ENCODE measurements at places on chromosomes 3 and 15.

- no peak for DNase-seq
These were observed 62.1 kb upstream of the CCDC54 start for GRCh38 chr3:107315141-107315540.

DNA sequence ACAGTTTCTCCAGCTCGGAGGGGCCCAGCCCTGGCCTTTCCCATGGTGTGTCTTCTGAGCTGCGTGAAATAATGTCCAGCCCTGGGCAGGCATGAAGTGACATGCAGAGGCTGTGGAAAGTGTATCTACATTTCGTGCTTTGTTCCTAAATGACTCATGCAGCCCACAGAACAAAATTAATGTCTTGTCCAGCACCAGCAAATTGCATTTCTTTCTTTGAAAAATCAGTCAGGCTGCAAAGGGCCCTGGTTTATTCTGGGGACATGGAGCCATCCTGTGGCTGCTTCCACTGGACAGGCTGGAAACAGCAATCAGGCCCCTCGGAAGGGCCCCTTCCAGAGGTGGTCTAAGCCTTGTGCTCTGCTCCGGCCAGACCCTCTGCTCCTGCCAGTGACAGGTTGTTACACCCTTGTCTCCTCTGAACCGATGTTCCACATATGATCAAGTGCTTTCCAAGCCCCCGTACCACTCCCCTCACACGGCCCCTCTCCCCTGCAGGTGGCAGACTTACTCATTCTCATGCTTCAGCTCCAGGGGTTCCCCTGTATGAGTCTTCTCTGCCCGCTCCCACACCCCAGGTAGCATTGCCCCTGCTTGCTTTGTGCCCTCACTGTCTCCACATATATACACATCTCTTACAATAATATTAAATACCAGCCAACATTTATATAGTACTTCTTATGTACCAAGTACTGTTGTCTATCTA, 33.7 kb downstream of the CRYGS start:
- no peak for DNase-seq

DNA sequence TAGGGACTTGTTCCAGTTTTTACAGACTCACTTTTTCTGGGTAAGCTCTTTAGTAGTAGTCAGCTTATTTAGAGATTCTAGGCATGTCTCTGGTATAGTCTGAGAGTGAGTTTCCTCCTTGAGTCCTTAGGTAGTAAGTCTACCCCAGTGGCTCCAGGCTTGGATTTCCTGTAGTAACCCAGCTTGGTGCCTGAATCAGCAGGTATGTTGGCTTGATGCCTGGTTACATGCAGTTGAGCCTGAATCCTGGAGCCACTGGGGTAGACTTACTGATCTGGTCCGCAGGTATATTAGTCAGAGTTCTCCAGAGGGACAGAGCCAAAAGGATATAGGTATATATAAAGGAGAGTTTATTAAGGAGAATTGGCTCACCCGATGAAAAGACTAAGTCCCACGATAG, 85.8 kb upstream of the RBMS3 start:
- DNase-seq, result no peak

DNA sequence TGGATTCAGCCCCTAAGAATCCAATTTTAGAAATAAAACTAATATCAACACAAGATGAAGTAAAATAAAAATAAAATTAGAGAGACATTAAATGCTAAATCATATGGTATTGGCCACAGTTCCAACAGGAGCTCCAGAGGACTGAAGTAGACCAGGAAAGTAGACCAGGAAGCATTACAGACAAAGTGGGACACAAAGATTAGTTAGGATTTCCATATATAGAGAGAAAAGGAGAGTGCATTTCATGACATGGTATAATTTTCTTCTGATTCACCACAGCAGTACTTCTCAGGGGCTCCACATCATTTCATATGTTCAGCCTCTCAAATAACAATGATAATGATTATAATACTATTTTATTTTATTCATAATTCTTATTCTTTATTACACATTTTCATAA, 18.3 kb downstream of the FGF7 start:
- no peak for DNase-seq

GRCh38 chr15:58517252-58517681, 85.5 kb downstream of the LIPC start:
- no peak for DNase-seq

DNA sequence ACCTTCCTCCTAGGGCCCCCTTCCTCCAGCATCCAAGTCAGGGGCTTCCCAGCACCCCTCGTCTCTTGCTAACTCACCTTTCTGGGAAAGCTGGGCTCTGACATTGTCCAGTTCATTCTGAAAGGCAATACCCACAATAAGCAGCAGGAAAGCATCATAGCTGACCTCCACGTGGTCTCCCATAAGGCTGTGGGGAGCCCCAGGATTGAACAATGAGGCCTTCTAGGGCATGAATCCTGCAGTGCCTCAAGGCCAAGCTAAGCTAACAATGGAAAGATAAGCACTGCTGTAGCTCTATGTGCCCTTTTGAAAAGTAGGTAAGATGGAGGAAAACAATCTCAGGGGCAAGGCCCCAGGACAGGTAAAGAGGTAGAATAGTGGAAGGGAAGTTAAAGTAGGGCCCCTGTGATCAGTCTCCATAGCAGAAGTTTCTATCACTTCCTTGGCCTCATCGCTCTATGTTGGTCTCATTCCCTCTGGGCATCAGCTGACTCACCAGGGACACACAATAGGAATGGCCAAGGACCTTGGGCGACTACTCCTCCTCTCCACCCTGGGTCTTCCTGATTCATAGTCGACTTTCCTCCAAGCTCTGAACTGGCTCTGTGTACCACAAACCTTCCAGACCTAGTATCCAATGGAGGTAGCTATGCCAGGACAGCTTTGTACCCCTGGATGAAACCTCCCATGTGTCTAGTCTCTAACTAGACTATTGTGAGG, 11.7 kb downstream of the TRAIP start:
- DNase-seq, result no peak

GRCh38 chr3:18008706-18009368, 266.4 kb upstream of the TBC1D5 start:
- DNase-seq, result no peak

DNA sequence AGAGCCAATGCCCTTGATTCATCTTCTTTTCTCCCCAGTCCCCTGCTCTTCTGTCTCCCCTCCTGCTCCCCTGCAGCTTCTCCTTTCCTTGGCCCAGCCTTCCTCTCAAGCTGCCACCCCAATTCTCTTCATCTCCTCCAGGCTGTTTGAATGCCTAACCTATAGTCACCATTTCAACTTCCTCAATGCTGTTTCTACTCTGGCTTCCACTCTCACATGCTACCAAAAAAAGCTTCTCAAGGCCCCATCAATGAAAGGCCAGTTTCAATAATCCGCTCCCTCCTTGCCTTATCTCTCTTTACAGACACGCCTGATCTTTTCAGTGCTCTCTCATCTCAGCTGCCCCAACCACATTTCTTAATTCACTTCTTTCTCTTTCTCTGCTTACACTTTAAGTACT, 212.2 kb upstream of the GPR149 start:
- DNase-seq, result no peak

GRCh38 chr3:196611761-196612483, 27.6 kb upstream of the NRROS start:
- no peak for DNase-seq

DNA sequence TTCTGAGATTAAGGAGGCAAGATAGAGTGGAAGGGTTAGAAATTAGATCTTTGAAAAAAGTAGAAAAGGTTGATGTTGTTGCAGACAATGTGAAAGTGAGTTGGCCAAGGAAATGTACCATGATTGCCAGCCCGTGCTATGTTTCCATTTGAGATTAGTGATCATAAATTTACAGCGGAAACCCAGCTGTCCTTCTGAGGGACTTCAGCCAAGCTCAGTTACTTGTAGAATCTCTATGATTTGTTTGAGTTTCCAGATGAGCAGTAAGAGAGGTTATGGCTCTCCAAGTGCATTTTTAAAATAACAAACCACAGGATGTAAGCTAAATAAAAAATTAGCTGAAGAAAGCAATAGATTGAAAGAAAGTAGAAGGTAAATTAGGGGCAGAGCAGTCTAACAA, 54.2 kb upstream of the RBMS3 start:
- DNase-seq, result no peak

DNA sequence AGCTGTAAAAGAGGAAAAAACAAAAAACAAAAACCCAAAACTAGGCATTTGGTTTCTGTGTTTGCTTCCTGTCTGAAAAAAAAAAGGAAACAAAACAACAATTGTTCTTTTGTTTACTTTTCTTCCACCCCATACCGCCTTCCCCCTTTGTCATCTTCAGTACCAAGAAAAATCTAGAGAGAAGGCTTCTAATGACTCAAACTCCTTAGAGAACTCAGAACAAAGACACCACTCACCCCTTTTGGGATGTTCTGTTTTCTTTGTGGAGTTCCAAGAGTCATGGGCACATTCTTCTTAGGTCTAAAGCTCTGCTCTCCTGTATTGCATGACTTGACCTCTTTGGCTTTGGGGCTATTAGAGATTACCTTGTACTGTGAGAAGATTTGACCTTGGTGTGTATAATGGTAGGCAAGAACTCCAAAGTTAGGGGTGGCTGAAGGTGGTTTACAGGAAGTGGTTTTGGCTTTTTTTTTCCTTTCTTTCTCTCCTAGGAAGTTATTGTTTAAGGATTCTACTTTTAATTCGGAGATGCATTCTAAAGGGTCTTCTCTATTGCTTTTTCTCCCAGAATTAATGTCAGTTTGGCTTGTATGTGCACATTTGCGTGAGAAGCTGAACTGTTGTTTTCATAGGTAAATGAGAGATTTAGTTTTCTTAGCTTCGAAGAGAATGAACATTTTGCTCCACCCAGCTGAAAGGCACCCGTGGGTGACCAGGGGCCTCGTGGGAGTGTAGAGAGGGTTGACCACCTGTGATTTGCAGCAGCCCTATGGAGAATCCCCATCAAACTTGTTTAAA, 39.5 kb upstream of the ZBTB20 start:
- no peak for DNase-seq

DNA sequence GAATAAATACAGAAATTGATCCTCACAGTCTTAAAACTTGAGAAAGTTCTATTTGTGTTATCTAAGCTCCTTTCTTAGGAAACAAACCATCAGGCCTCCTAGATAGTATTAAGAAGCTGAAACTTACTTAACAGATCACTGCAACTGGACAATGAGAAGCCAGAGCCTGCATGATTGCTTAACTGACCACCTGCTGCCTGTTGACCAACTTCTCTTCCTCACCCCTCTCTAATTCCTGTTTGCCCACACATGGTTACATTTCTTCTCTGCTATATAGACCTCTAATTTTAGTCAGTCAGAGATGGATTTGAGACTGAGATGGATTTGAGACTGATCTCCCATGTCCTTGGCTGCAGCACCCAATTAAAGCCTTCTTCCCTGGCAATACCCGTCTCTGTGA, 13.5 kb downstream of the CCPG1 start:
- DNase-seq, result no peak

- no peak for DNase-seq
These were observed 108.4 kb upstream of the SPATA16 start for GRCh38 chr3:173249457-173249856.

- DNase-seq, result no peak
These were observed 26.4 kb downstream of the NIT2 start for GRCh38 chr3:100360757-100361496.

GRCh38 chr3:48016301-48016973, at the start of gene MAP4:
Gene MAP4 (minus strand): TSS chr3:48016416. CDS start chr3:47998860, 17,556 bp downstream.
- no peak for DNase-seq
